ENCODE measurements at places on chromosomes 6 and 20.

DNA sequence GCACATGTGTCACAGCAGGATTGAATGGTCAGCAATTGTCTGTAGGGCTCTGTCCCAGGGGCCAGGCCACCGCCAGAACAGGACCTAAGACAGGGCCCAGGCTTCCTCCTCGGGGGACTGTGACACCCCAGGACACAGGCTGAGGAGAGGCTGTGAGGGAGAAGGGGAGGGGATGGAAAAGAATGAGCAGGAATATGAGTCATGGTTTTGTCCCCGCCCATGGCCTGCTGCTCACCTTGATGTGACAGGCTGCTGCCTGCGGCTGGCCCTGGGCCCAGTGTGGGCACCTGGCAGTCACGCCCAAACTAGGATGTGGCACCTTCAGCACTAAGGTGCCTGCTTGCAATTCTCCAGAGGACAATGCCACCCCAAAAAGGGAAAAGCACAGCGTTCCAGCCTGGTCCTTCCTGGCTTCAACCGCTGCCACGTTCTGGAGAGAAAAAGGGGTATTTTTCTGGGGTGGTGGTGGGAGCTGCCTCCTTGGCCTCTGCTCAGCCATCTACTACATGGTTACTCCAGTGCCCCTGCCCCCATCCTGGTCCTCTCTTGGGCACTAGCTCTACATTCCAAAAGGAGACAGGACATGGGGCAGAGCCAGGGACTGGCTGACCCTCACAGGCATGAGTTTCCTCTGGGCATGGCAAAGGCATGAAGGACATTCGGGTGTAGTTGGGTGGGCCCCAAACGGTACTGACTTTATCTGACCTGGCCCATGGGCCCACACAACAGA is 93.4 kb downstream of the SLC22A23 start:
- no peak for DNase-seq

- DNase-seq = no peak
These were observed 54.9 kb downstream of the TMEM242 start for GRCh38 chr6:157268396-157268795.

DNA sequence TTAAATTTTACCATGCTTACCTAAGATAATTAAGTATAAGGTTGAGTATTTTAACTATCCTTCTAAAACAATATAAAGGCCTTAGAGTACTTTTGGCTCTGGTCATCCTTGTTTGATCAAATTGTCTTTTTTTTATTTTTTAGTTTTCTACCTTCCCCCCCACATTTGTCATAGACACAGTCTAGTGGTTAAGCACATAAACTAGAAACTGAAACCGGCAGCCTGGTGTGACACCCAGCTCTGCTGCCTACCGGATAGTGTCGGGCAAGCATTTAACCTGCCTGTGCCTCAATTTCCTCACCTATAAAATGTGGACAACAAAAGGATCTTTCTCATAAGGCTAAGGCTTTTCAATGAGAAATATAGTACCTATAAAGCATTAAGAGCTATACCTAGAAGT is 21.6 kb upstream of the TULP4 start:
- DNase-seq = peak; percentile 38

DNA sequence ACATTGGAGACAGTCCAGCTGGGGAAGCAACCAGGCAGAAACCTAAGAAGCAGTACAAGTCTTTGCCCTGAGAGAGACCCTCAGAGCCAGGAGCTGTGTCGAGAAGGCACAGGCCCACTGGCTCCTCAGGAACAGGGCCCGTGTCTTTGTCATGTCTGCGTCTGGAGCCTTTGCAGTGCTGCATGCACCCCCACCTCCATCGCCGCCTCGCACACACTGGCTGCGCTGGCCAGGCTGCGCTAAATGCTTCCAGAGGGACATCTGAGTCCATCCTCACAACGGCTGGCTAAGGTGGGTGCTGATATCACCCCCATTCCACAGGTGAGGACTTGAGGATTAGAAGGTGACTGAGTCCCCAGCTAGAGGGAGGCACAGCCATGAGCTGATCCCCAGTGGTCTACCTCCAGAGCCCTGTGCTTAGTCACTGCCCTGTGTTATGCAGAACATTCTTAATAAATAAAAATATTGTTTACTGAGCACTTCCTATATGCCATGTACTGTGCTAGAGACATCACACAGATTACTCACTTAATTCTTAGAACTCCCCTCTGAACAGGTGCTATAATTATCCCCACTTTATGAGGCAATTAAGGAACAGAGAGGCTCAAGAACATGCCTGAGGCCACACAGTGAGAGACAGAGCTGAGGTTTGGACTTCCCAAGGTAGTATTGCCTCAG is 27.6 kb downstream of the GABRR2 start:
- DNase-seq = no peak

DNA sequence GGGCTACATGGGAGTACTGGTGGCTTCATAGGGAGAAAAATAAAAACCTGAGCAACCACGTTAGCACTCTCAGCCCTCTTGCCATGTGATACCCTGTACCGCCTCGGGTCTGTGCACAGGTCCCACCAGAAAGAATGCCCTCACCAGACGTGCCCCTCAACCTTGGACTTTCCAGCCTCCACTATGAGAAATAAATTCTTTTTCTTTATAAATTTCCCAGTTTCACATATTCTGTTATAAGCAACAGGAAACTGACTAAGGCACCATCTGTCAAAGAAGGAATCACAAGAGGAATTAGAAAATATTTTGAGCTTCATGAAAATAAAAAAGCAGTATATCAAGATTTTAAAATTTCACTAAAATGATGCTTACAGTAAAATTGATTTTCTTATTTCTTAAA is 168.4 kb upstream of the BMP5 start:
- peak; percentile 2 for DNase-seq

DNA sequence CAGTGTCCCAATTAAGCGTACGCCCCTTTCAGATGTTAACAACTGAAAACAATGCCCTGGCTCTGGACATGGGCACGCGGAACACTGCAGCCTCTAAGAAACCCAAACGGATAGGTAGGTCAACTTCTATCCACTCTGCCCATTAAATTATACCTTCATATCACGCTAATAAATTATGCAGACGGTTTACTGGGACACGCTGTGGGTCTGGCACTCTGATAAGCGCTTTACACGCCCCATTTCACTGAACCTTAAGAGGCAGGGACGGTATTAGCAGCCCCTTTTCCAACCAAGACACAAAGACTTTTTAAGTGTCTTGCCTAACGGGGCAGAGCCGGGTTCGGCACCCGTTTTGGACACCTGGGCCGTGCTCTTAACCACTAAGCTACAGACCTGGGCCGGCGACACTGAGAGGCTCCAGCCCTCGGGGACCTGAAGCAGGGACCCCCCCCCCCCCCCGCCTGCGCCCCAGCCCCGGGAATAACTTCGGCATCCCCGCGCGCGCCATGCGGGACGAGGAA is 744 bp downstream of the STAU1 start:
- peak; percentile 12 for DNase-seq

DNA sequence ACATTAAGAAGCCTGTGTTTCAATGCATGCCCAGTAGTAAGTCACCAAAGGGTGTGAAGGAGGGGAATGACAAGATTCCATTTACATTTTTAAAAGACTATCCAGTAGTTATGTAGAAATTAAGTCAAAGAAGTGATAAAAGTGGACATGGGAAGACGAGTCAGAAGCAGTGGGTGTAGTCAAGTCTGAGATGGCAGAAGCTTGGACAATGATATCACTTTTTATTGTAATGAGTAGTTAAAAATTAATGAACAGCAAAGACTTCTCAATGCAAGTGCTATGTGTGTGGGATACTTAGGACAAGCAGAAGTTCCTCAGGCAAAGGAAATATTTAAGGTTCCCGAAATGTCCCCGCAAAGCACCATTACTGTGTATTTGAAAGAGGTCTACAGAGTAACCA is 156.0 kb downstream of the DST start:
- no peak for DNase-seq

GRCh38 chr6:136628996-136629395 is 78.8 kb upstream of the MAP7 start:
- no peak for DNase-seq
